ENCODE measurements at places on chromosomes 4 and X.

- DNase-seq, result no peak
These were observed 177.1 kb upstream of the PCDH7 start for GRCh38 chr4:30543057-30543456.

- DNase-seq, result no peak
These were observed 102.5 kb downstream of the RASL11B start for GRCh38 chr4:52964561-52965101.

DNA sequence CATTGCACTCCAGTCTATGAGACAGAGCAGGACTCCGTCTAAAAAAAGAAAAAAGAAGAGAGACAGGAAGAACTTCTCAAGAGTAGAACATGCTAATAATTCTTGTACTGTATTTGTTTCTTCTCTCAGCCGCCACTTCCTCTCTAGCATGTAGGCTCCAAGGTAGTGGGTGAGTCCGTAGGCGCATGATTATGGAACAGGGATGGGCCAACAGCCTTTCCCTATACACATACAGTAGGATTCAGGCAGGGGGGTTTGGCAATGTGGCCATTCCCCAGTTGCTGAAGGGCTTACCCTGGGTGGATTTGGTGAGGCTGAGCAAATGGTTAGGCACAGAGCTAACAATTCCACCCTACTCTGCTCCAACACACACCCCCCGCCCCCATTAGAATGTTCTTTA, 35.0 kb upstream of the APLN start:
- DNase-seq, result no peak

DNA sequence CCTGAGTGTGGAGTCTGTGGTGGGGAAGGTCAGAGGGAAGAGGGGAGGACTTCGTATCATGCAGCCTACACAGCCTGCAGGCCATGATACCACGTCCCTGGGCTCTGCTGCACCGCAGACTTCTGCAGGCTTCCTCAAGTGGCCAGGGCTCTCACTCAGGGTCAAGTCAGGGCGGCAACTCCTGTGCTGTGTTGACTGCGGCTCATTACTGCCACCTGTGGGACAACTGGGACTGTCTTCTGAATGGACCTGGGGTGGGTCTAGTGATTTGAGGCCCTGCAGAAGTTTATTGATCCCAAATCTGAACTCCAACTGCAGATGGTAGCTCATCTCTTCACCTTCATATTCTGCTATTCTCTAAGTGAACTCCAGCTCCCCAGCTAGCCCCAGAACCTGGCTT, 167.1 kb downstream of the NSUN7 start:
- DNase-seq, result peak; percentile 25

DNA sequence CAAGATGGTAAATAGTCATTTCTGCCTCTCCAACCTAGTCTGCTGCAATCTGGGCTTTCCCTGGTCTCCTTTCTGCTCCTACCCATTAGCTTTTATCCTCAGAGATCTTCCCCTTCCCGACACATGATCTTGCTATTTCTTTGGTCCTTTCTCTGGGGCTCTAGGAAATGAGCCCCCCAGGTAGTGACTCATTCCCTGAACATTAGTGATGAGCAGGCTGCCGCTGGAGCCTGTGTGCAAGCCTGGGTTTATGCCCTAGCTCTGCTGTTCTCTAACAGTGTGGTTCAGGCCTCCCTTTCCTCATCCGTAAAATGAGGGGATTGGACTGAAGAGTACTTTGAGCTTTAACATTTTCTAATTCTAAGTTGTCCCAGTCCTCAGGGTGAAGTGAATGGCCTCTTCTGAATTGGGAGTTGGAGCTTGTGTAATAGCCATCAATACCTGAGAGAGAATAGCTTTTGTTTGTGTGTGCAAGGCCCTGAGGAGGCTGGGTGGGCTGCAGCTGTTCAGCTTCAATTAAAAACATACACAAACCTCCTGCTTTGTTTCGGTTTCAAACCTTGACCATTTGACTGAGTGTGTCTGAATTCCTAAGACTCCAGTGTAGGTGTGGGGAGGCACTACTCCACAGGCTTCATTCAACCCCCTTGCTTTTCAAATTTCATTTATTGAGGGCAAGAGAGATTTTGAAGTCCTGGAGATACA, 115.6 kb upstream of the SCML1 start:
- no peak for DNase-seq

GRCh38 chr4:23770011-23770410, 119.8 kb downstream of the PPARGC1A start:
- no peak for DNase-seq

DNA sequence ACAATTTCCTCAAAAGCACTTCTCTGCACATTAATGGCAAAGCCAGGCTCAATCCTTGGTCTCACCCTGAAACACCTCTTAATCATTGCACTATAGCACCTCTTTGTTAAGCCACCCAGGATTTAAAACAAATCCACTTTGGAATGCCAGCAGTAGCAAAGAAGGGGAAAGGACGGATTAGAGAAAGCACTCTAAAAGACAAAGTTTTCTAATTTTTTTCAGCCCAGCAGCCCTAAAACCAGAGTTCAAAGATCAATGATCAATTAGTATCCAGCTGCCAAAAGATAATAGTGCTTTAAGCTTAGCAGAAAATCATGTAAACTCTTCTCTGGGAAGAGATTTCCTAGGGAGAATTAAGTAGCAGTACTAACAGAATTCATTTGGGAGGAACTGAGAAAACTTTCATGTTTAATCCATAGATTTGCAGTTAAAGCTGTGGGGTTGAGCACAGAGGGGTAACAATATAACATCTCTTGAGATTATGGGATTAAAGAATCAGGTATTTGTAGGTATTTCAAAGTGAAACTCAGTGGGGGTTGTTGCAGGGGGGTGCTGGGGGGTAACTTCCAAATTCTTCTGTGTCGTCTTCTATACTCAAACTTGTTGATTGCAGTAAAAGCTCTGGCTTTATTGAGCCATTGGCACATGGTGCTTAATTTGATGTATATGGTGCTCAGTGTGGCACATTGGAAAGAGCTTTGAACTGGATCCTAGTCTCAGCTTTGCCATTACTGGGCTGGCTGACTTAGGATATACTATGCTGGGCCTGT, 61.8 kb downstream of the LRRC66 start:
- DNase-seq, result no peak

Data from G401 (cell line).